ENCODE measurements at places on chromosomes 16 and 17.

GRCh38 chr17:73371285-73371684, 59.5 kb upstream of the CDC42EP4 start:
- DNase-seq: no peak

- no peak for DNase-seq
Observed at GRCh38 chr16:84616515-84616914, 1.4 kb downstream of the COTL1 start.

DNA sequence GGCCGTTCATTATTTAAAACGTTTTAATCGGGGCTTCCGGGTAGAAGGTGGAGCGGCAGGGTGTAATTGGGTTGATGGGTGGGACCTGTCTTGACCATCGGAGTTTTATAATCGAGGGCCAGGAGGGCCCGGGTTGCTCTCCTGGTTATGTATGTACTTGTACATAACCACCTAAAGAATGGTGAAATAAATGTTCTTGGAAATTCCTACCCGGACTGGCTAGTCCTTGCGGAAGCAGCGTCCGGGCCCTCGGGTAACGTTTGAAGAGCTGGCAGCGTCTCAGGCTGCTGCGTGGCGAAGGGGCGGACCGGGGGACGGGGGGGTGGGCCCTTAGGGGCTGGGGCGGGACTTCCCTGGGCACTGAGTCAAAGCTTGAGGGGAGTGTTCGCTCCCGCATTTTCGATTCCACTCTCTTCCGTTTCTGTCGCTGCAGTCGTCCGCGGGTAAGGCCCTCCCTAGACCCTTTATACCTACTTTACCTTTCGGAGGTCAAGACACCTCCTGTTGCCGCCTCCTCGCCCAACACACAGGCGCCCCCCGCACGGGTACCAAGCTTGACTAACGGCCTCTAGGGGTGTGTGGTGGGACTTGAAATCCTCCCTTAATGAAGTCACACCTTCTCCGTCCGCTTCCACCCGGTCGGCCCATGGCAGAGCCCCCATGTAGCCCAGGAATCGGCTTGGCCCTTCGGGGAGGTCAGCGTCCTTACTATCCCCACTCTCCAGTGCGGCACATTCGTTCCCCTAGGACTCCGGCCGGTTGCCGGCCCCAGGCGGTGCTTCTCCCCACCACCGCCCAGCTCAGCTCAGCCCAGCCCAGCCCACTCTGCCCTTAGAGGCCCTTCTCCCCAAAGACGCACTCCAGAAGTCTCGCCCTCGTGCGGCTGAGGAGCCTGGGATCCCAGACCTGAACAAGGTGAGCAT, at the start of gene TMEM106A:
TSS of gene TMEM106A (plus strand) at position 396 of the 923 bp plus-strand sequence. CDS start 1,167 bp downstream, outside the sequence.
- peak; percentile 76 for DNase-seq

- DNase-seq: no peak
Observed at GRCh38 chr17:44785921-44786320, 27.1 kb downstream of the ADAM11 start.

GRCh38 chr17:13253733-13254410, 236.0 kb upstream of the ELAC2 start:
- DNase-seq: no peak

DNA sequence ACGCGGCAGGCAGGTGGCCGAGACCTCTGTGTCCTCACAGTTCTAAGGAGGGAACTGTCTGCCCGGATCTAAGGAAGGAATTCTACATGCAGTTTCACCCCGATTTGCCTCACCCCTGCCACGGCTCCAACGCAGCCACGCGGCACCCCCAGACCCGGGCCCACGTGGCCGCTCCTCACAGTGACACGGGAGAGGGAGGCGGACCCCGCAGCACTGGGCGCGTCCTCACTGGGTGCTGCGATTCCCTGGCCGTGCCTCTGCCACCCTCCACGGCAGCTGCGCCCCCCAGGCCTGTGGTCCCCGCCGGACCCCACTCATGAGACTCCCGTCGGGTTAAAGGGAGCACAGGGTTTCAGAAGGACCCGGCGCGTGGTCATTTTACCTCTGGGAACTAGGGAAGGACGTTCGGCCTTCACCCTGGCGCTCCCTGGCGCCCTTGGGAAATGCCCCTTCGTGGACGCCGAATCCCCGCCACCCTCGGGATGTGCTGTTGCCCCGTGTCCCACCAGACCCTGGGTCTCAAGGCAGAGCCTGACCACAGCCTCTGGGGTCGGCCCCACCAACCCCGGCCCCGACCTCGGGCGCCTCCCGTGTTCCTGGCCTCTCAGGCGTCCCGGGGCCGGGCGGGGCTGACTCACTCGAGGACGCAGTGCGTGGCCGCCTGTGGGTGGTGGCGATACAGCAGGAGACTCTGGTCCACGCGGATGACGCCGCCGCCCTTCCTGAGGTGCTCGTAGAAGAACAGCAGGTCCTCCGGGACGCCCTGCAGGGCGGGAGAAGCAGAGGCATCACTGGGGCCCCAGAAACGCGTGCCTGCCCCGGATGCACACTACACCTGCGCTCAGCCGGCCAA, 118.8 kb upstream of the METRNL start:
- no peak for DNase-seq

DNA sequence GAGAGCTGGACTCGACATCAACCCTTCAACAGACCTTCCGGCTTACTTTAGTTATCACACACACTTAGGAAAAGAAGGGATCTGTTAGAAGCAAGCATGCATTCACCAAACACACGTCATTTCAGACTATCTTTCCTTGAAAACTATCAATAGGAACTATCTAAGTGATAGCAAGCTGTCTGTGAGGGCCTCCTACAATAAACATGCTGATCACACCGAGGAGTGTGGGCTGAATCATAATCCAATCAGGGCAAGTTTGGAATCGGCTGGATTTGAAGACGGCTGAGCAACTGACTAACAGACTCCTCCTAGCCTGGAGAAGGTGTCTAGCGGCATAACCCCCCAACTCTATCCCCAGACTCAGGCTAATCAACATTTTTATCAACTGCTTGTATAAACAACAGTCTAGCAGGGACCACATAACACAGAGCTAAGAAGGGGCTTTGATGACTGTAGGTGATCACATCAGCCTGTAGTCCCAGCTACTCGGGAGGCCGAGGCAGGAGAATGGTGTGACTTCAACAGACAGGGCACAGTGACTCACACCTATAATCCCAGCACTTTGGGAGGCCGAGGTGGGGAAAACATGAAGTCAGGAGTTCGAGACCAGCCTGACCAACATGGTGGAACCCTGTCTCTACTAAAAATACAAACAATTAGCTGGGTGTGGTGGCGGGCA, 14.1 kb downstream of the NXN start:
- no peak for DNase-seq

DNA sequence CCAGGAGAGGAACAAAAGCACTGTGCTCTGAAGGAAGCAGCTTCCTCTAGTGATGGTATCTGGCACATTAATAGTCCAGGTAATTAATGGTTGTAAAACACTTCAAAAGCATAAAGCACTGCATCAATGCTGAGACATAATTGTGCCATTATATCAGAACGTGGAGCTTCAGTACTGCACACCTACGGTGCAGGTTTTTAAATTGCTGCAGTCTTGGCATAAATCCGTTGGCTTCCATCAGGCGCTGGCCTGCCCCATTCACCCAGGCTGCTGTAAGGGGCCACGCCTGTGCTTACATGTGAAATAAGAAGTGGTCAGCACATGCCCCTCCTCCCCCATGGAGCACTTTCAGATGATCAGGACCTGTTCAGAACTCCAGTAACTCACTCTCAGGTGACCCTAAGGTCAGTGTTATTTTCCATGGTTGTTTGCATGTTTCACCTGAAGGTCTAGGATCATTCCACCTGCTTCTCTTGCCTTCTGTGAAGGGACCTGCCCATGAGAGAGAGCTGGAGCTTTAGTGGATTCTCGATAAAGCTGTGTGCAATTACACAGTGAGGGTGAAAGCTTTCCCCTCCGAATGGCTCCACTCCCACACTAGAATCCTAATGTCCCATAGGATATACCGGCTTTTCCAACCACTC, 345.3 kb downstream of the CA10 start:
- no peak for DNase-seq

DNA sequence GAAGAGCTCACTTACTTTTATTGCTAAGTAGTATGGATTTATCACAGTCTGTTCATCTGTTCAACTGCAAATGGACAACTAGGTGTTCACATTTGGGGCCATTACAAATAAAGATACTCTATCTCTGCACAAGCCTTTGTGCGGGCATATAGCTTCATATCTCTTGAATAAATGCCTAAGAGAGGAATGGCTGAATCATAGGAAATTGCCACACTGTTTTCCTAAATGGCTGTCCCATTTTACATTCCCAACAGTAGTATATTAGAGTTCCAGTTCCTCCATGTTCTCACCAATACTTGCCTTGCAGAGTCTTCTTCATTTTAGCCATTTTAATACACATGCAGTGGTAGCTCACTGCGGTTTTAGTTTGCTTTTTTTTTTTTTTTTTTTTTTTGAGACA, 20.5 kb downstream of the NSMCE1 start:
- no peak for DNase-seq

- no peak for DNase-seq
Observed at GRCh38 chr16:14015948-14016347, 55.2 kb upstream of the MRTFB start.

- peak; percentile 74 for DNase-seq
Observed at GRCh38 chr17:75753514-75754377, 11.2 kb downstream of the GALK1 start.

DNA sequence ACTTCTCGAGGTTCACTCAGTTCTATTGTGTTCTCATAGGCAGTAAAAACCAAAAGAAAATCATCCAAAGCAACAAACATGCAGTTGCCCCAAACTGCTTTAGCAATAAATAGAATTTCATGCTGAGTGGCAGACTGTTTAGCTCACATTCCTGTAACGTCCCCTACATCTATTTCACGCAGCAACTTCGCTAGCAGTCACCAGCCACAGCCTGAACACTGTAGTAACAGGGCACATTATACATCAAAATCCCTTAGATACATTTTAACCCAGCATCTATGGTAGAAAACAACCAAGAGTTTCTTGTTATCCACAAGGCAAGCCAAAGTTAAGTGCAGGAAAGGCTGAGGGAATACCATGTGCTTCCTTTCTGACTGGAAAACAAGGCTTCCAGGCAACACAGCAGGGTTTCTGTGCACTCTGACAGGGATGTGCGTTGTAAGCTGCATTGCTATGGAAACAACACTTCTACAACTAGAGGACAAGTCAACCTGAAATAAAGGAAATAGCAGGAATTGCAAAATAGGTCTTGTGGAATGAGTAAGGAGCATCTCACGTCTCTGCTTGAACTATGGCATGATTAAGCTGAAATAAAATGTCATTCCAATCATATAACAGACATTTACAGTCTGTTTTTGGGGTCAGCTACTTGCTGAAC, 55.4 kb downstream of the CFDP1 start:
- no peak for DNase-seq

GRCh38 chr16:55534756-55535155, 25.9 kb downstream of the LPCAT2 start:
- no peak for DNase-seq

GRCh38 chr16:59654455-59654854, 920.3 kb upstream of the GOT2 start:
- no peak for DNase-seq

DNA sequence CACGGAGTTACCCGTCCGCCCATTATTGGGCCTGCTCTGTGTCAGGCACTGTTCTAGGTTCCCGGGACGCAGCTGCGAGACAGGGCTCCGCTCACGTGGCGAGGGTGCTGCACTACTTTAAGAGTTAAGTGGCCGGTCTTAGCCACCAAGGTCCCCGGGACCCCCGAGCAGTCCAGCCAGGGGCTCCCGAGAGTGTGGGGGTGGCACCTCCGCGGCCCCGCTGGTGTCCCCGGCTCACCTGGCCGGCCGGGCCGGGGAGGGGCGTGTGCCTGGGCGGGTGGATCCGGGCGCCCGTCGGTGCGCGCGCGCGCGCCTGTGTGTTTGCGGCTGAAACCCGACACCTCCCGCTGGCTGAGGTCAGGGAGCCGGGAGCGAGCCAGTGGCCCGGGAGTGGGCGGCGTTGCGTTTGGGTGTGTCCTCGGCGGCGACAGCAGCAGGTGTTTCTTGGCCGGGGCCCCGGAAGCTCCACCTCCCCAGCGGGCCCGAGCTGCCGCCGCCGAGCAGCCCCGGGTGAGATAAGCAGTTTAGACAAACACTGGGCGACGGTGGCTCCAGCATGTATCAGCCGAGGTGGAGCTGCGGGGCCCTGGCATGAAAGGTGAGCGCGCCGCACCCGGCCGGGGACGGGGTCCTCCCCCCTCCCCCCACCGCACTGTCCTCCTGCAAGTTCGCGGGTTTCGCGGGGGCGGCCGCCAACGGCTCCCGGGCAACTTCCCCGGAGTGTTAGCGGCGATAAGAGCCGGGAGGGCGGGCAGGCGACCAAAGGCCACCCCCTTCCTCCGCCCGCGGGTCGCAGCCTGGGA, at the start of gene GSE1:
TSS of gene GSE1 (plus strand) at position 522 of the 803 bp plus-strand sequence. CDS start at position 592, 70 bp downstream.
- DNase-seq: peak; percentile 59

- DNase-seq: no peak
Observed at GRCh38 chr16:61993108-61993507, 43.1 kb downstream of the CDH8 start.

- no peak for DNase-seq
Observed at GRCh38 chr17:48575673-48576478, 2.3 kb downstream of the HOXB4 start.

GRCh38 chr17:60744355-60744966, 66.8 kb downstream of the BCAS3 start:
- no peak for DNase-seq

GRCh38 chr16:77584205-77584859, 138.0 kb upstream of the NUDT7 start:
- peak; percentile 51 for DNase-seq

- peak; percentile 62 for DNase-seq
Observed at GRCh38 chr16:29820271-29820701, at the start of gene MVP. TSS of gene MVP (plus strand) at chr16:29820462. CDS start at chr16:29830550, 10,088 bp downstream.

DNA sequence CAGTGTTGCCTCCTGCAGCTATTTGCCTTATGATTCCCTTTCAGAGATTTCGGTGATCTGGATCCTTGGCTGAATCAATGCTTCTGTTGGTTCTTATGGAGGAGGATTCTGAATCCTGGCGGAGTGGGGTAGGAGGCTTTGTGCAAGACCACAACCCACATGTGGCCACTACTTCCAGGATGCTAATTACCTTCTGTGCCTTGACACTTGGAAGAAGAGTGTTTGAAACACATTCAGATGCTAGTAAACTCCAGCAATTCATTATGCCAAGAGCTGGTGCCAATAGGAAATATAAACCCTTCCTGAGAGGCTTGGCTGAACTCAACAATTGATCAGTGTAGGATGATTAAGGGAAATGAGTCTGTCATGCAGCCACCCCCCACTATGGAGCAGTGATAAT, 12.1 kb upstream of the NLRP1 start:
- no peak for DNase-seq
